ENCODE measurements at places on chromosomes 2 and 18. TPM values are rescaled to one million over a fixed set of nuclear protein-coding genes. Genes with fewer than 3 reads are reported as not detected.

The ZNF2 gene
- total RNA-seq, result 4.7 TPM

The LOXL3 gene
- total RNA-seq, result 0.22 TPM

The CHRNA1 gene
- not detected for total RNA-seq

The MFSD2B gene
- 0.44 TPM for total RNA-seq

The SIX2 gene
- not detected for total RNA-seq

The EPHA4 gene
- total RNA-seq, result 8.2 TPM

The VWA3B gene
- total RNA-seq, result not detected
